NCI-H1930 (cell line): ENCODE measurements at places on chromosomes 5 and 9.

- no peak for DNase-seq
Observed at GRCh38 chr9:94821098-94821887, 94.8 kb downstream of the AOPEP start.

GRCh38 chr9:137076636-137077009, 694 bp upstream of the UAP1L1 start:
- DNase-seq, result no peak

- DNase-seq, result no peak
Observed at GRCh38 chr5:160060001-160060400, 51.1 kb downstream of the TTC1 start.

- DNase-seq, result peak; percentile 81
Observed at GRCh38 chr5:6583049-6583880, 49.6 kb downstream of the NSUN2 start.

GRCh38 chr5:4942831-4943178, 197.3 kb upstream of the ADAMTS16 start:
- no peak for DNase-seq

DNA sequence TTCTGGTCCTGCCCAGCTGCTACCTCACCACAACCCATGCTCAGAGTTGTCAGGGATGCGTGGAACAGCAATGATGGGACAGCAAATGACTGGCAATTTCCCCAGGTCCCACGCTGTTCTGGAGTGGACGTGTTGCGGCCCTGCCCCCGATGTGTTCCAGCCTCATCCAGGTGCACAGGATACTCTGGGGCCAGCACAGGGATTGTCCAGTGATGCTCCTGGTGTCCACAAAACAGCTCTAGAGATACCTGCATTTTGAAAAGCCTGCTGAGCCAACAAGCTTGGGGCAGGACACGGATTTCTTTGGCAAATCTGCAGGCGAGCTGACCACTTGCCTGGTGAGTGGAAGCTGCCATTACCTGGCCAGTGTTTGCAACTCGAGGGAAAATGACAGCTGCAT, 88.7 kb downstream of the ANKRD33B start:
- DNase-seq, result no peak

DNA sequence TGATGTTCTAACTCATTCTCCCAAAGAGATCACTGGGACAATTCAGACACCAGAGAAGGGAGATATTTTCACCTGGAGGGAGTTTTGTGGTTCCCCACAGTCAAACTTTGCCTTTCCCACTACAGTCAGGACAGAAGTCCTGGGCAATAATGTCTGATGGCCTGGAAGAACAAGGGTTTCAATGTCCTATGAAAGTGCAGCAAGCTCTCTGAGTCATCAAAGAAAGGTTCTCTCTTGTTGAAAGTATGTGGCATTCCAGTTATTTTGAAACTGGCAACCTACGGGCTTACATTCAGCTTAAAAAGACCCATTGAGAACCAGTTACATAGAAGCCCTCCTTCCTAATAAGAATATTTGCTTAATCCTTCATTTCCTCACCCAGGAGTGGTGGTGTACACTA, 103.9 kb downstream of the INSYN2B start:
- DNase-seq, result no peak

GRCh38 chr9:114607671-114608524, 3.2 kb upstream of the TMEM268 start:
- DNase-seq, result no peak

DNA sequence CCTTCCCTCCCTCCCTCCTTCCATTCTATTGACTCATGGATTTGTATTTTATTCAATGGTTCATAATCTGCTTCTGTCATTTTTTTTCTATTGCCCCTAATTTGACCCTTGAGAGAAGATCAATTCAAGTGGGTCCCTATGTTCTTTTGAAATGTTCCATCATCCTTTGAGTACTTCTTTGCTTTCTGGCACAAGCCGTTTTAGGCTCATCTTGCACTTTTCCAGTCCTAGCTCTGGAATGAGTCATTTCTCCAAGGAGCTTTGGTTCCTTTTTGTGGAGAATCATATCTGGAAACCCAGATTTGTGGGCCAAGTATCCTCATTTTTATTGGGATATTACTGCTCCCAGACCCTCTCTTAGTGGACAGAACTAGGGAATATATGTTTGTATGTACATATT, 126.8 kb upstream of the PTPN3 start:
- DNase-seq, result no peak

- DNase-seq, result no peak
Observed at GRCh38 chr9:35446012-35446411, 43.9 kb upstream of the RUSC2 start.

- no peak for DNase-seq
Observed at GRCh38 chr5:177376107-177376506, 8.1 kb upstream of the SLC34A1 start.

GRCh38 chr9:122291458-122291857, 26.8 kb downstream of the MRRF start:
- DNase-seq, result no peak

- DNase-seq, result no peak
Observed at GRCh38 chr5:90949469-90950358, 391.1 kb downstream of the ADGRV1 start.

- no peak for DNase-seq
Observed at GRCh38 chr9:91658513-91659105, 235.0 kb upstream of the NFIL3 start.

DNA sequence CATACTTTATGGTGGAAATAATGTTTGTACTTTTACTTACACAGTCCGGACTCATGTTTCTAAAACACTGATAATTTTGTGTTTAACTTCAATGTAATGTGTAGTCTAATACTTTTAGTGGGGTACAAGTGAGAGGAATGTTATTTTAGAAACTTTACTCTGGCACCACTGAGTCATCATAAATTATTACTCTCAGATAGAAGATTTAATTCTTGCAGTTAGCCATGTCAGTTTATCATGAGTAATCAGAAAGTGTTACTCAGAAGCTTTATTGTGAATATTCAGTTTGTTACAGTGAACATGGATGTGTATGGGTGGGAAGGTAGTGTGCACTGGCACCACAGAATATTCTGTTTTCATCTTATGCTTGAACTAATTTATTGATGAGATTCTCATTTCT, 20.0 kb downstream of the OGN start:
- DNase-seq, result no peak

DNA sequence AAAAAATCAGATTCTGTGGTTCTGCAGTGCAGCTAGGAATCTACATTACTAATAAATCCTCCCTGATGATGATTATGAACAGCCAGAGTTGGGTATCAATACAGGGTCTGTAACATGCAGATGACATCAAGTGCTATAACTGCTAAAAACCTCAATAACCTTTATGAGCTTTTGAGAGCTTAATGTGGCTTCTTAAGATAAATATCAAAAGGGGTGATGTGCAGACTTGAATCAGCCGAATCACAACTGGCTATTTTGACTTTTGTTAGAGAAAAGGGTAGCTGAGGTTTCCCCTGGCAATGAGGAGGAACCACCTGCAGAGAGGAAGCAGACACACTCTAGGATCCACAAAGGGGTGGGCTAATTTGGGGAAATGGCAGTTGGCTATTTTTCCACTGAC, 30.2 kb downstream of the CAPSL start:
- DNase-seq, result no peak

DNA sequence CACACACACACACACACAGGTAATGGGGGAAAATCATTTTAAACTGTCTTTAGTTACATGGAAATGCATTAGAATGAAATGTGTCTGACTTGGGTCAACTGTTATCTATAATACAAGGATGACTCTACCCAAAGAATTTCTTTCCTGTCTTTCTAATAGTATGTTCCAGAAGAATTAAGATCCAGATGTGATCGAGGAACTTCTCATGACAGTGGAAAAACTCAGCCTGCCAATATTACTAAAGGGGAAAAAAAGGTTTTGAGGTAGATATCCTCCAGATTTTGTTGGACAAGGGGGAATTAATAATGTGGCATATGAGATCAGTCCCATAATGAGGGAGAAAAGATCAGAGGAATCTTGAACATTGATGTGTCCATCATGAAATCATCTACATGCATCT, 190.6 kb upstream of the MAP3K1 start:
- DNase-seq, result no peak

GRCh38 chr9:135579889-135580660, 18.5 kb downstream of the PAEP start:
- DNase-seq, result no peak

- DNase-seq, result no peak
Observed at GRCh38 chr5:39760385-39761198, 335.8 kb upstream of the DAB2 start.

- no peak for DNase-seq
Observed at GRCh38 chr9:121708768-121709488, 57.5 kb downstream of the DAB2IP start.

GRCh38 chr5:10801931-10802666, 41.1 kb upstream of the DAP start:
- no peak for DNase-seq

DNA sequence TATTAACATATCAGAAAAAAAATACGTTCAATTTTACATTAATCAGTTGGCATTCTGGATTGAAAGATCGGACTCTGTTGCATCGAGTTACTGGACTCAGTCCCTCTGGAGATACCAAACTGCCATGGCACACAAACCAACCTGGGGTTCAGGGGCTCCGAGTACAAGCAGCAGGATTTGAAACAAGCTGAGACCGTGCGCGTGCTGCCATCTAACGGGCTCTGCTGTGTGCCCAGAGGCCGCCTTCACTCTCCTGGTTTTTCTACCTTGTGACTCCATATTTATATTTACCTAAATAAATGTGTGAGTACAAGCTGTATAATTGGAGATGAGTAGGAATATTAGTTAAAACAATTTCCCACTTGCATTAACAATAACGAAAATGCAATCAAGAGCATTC, 48.2 kb downstream of the ANXA1 start:
- no peak for DNase-seq

DNA sequence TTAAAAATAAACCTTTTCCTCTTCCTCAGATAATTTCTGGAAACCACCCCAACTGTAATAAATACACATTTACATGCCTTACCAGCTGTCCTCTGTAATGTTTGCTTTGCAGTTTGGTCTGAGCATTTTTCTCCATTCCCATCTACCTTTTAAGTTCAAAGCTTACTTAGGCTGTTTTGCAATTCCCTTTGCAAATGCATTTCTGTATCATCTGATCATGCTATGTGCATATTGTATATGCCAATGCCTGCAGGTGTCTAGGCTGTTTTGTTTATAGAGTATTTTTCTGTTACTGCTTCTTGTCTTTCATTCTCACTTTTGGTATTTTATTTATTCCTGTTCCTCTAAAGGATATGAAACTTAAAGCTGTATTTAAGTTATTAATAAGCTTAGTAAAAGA, 86.3 kb downstream of the SLC44A1 start:
- DNase-seq, result no peak

- DNase-seq, result peak; percentile 69
Observed at GRCh38 chr5:43191740-43192557, at the start of gene NIM1K. Gene NIM1K, plus strand, starts transcription at chr5:43192225. Its CDS starts 53,551 bp downstream, at chr5:43245776.

DNA sequence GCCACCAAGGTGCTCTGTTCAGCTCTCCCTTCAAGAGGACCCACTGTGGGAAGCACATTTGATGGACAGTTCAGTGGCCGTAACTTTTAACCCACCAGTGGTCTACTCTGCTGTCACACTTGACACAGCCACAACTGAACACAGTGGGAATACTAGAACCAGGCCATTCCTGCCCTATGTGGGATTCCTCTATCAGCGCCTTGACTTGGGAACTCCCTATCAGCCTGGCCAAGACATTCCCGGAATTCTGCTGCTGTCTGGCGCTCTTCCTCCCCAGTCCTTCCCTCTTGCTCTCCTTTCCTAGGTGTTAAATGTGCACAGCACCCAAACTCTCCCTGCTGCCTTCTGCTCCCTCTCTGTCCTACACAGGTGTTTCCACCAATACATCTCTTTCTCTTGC, 23.1 kb upstream of the SH3PXD2B start:
- no peak for DNase-seq
